ENCODE measurements at places on chromosomes 5 and 9.

- DNase-seq = no peak
These were observed 26.8 kb downstream of the AMBP start for GRCh38 chr9:114051281-114051680.

DNA sequence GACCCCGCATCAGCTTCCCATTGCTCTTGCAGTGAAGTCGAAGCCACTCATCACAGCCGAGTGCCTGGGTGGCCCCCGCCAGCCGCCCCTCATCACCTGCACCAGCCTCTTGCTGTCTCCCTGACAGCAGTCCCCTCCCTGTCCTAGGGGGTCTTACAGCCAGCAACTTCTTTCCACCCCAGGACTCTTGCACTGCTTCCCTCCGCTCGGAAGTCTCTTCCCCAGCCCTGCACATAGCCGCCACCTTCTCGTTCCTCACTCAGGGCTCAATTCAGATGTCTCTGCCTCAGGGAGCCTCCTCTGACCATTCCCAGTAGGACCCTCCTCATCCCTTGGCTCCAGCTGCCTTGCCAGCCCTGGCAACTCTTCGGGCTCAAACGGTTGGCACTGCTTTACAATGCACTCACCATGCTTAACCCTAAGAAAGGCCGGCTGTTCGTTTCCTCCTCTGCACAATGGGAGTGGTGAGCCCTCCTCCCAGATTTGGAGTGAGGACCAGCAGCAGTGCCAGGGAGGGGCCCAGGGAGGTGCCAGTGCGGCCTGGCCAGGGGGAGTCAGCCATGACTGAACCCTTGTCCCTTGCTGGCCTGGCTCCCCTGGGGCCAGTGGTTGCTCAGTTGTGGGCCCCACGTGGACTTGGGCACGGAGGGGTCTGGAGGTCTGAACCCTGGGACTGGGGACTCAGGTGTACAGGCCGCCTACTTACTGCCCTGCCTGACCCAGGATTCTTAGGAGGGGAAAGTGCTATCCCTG, 6.1 kb downstream of the TCF7 start:
- DNase-seq = no peak

- DNase-seq = no peak
These were observed 132.9 kb downstream of the SIL1 start for GRCh38 chr5:139065306-139065705.

- no peak for DNase-seq
These were observed 1.5 kb upstream of the PTGES2 start for GRCh38 chr9:128128836-128129590.
